Spinal cord (tissue), 10 donors: ENCODE measurements at places on chromosomes 4 and X. TPM values are rescaled to one million over a fixed set of nuclear protein-coding genes. Genes with fewer than 3 reads are reported as not detected.

Gene TCEAL7
- total RNA-seq: 45.2 TPM

Gene SPANXD
- not detected for total RNA-seq

Gene F8A3
- total RNA-seq: 0.88 TPM

Gene FRG1
- total RNA-seq: 22.7 TPM

Gene SPP1
- 589 TPM for total RNA-seq

Gene MAGEE2
- total RNA-seq: 1.8 TPM

Gene MAGEC2
- not detected for total RNA-seq

Gene FOXP3
- not detected for total RNA-seq

Gene JADE3
- total RNA-seq: 7.4 TPM

Gene PABPC5
- 15.2 TPM for total RNA-seq

Gene PAGE5
- total RNA-seq: not detected

Gene SLIT2
- total RNA-seq: 84.7 TPM

Gene NKX3-2
- 0.20 TPM for total RNA-seq

Gene AVPR2
- 0.11 TPM for total RNA-seq

Gene SLC34A2
- total RNA-seq: 0.77 TPM

Gene GLA
- 21.4 TPM for total RNA-seq

Gene MPP1
- total RNA-seq: 36.6 TPM

Gene ARHGAP10
- total RNA-seq: 26.0 TPM
